Stimulated activated CD4-positive, alpha-beta T cell treated with anti-CD3 and anti-CD28 coated beads, Interleukin-1b, Interleukin-23, amount 100 ng/mL, for 24 hours (primary cell): ENCODE measurements at places on chromosomes 6 and 20.
A peak's percentile ranks its signal among the peaks of the same experiment; 100 is the strongest.

DNA sequence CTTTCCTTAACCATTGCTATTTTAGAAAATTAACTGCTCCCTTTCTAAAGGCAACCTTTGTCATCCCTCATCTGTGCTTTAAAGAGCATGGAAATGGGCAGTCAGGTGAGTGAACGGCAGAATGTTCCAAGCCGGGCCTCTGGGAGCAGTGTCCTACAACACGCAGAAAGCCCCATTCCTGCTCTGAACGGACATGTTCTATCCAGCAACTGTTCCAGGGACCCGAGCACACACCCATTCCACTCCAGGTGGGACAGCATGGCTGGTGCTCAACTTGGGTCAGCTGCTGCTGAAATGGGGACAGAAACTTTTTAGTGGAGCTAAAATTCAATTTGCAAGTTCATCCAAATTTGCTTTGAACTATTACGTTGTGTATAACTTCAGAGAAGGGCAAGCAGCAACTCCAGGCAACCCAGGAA is 26.7 kb downstream of the DIDO1 start:
- no peak for DNase-seq

- no peak for DNase-seq
Measured at GRCh38 chr6:17730078-17730704, 23.5 kb upstream of the NUP153 start.

DNA sequence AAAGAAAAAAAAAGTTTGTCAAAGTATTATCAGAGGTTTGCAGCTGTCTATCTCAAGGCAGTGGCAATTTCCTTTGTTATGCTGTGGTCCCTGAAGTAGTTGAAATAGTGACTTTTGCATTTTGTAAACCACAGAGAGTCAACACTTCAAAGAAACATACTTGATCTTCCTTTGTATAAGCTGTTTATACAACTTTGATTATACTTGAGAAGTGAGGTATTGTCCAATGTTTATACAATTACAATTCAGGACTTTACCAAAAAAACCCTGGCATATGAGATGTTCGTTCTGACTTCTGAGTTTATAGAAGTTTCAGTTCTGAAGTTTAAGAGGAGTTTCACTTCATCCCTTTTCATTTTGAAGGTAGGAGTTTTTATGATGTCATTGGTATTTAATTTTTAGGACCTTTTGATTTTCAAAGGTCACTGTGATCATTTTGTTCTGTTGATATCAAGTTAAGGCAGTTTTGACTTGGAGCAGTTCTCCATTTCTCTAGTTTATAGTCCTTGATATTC is 4.0 kb downstream of the STK4 start:
- DNase-seq, result no peak

DNA sequence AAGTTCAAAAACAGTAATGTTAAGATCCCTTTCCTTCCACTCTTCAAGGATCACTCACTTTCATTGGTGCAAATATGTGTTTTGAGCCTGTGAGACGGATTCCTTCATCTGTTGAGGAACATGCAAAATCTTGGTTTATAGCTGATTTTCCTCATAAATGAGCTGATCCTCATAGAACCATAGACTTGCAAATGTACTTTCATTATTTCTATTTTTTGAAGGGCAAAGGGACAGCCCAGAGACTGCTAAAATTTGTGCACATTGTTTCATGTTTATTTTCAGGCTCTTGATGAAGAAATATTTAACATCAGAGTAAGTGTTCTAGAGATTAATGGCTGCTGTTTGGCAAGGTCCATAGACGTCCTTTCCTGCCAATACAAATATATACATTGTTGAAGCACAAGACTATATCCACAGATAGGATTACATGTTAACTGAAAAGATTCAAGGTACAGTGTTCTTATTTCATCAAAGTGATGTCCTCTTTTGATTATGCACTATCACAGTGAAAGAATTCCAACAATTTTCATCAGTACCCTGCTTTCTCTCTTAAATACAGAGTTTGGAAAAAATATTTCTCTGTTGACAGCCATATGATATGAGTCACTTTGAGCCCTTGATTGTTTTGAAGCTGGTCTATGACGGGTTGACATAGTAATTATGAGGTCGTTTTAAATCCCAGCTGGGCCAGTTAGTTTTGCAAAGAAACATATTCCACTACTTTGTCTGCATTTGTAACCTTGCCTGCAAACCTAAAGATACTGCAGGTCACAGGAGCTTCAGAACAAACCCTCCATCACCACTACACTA is 95.7 kb downstream of the FILIP1 start:
- no peak for DNase-seq

DNA sequence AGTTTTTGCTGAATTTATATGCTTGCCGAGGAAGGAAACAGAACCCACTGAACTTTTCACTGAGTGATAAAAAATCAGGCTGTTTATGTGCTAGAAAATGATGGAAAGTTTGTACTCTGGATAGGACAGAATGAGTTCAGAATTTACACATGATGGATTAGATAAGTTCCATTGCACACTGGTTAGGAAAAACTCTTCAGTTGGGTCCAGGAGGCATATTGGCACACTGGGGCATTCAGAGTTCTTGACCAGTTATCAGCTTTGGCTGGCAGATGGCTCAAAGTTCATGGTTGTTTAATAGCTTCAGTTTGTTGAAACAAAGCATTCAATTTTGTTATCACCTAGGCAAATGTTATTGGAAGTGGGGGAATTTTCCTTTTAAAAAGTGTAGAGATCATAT is 613.3 kb upstream of the SYNCRIP start:
- DNase-seq, result no peak

GRCh38 chr20:38926934-38927616 is 858 bp downstream of the FAM83D start:
- DNase-seq, result no peak

- no peak for DNase-seq
Measured at GRCh38 chr6:170083236-170084051, 207.4 kb downstream of the DLL1 start.

- DNase-seq, result no peak
Measured at GRCh38 chr20:10603971-10604864, 69.6 kb downstream of the JAG1 start.

DNA sequence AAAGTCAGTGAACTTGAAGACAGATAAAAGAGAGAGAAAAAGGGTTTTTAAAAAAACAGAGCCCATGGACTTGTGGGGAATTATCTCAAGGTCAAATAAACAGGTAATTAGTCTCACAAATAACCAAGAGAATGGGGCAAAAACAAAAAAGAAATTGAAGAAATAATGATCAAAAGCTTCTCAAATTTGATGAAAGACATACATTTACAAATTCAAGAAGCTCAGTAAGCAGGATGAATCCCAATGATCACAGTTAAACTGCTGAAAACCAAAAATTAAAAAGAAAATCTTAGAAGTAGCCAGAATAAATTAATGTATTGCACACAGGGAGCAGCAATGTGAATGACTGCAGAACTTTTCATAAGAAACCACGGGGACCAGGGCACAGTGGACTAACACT is 112.5 kb upstream of the EMILIN3 start:
- no peak for DNase-seq

DNA sequence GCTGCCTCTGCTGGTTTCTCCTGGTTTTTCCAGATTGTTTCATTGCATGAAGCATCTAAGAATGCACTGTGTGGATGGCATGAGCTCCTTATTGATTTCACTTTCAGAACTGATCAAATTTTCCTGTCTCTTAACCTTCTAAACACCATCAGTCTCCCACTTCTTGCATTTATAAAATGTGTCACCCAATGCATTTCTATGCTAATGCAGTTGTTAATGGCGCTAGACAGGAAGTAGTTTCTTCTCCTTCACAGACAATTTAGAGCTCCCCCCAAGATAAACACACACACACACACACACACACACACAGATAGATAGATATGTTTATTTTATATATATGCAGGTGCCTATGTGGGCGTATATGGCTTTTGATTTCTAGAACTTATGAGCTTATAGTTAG is 45.6 kb upstream of the FOXA2 start:
- DNase-seq, result no peak

DNA sequence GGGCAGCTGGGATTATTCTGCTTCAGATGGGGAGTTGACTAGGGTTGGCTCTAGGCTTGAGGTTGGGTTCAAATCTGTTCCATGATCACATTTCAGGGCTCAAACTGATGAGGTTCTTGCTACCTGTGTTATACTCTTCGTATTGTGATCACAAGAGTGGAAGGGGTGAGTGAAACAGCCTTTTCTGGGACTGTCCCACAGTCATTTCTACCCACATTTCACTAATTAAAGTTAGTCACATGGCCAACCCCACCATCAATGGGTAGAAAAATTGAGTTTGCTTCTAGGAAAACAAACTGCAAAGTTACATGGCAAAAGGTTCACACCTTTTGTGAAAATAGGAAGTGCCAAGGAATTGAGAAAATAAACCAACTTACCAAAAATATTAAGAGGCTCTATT is 33.5 kb upstream of the BMP2 start:
- no peak for DNase-seq

- no peak for DNase-seq
Measured at GRCh38 chr6:110628330-110628729, 151.9 kb upstream of the SLC22A16 start.

- DNase-seq, result no peak
Measured at GRCh38 chr6:37134036-37134395, 35.9 kb upstream of the PIM1 start.

- DNase-seq, result no peak
Measured at GRCh38 chr6:168457653-168457934, 16.6 kb downstream of the SMOC2 start.

DNA sequence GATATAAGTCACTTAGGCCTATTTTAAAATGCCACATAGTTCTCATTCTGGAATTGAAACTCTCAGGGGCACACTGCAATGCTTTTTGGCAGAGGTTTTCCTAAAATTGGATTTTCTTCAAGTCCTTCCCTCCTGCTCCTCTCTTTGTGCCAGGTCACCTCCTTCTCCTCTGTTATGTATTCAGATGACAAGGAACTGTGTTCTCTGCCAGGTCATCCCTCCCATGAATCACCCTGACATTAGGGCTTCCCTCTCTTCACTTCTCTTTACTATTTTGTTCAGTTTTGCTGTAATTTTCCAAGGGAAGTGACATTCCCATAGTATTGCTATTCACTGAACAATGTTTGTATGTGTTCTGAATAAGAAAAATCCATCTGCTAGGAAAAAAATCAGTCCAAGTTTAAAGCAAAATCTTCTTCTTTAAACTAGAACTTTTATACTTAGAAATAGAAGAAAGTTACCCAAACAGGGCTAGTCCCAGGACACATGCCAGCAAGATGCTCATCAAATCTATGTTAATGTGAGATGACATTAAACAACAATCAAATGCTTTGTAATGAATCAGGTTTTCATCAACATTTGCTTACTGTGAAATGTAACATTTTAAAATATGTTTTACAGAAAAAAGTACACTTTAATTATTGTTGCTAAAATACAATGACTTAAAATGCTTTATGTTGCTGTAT is 461.1 kb downstream of the MMUT start:
- DNase-seq, result no peak

- no peak for DNase-seq
Measured at GRCh38 chr20:10670501-10671220, 3.1 kb downstream of the JAG1 start.

DNA sequence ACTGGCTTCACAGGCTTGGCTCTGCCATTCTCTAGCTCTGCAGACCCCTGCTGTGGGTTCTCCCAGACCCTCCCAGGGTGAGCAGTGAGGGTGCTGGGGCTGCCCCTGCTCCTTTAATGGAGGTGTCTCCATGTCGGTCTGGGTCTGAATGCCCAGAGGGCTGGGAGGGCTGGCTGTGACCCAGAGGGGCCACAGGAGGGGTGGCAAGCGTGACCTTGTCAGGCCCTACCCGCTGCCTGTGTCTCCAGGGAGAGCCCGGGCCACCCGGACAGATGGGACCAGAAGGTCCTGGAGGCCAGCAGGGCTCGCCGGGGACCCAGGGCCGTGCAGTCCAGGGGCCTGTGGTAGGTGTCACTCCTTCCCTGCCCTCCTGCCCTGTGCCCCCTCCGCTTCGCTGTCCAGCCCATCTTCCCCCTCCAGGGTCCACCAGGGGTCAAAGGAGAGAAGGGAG is 32.1 kb downstream of the COL20A1 start:
- no peak for DNase-seq

- no peak for DNase-seq
Measured at GRCh38 chr6:161265975-161266374, 7.9 kb downstream of the AGPAT4 start.

GRCh38 chr6:75283907-75284631 is 523 bp downstream of the TMEM30A start:
- DNase-seq, result peak; percentile 1

DNA sequence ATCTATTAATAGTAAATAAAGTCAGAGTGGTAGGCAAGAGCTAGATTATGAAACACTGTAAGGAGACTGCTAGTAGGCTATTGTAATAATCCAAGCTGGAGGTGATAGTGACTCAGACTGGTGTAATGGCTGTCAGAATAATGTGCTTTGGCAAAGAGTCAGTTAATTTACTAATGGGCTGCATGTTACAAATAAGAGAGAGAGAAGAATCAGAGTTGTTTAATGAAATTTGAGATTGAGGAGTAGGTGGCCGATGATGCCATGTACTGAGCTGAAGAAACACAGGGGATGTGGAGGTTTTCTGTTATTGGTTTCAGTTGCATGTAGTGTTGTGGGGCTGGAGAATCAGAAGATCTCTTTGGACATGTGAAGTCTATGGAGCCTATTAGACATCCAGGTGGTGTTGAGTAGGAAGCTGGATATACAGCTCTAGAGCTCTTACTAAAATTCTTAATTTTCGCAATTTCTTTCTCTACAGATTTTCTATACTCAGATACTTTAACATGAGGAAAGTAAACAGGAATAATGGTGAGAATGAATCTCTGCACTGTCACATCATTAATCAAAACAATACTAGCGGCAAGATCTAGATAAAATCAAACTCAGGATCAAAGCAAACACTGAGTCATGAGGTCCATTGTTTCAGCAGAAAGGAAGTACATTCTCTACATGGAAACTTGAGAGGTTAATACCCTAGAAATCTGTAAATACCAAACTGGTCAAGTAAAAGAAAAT is 167.7 kb downstream of the SIM1 start:
- DNase-seq, result no peak

DNA sequence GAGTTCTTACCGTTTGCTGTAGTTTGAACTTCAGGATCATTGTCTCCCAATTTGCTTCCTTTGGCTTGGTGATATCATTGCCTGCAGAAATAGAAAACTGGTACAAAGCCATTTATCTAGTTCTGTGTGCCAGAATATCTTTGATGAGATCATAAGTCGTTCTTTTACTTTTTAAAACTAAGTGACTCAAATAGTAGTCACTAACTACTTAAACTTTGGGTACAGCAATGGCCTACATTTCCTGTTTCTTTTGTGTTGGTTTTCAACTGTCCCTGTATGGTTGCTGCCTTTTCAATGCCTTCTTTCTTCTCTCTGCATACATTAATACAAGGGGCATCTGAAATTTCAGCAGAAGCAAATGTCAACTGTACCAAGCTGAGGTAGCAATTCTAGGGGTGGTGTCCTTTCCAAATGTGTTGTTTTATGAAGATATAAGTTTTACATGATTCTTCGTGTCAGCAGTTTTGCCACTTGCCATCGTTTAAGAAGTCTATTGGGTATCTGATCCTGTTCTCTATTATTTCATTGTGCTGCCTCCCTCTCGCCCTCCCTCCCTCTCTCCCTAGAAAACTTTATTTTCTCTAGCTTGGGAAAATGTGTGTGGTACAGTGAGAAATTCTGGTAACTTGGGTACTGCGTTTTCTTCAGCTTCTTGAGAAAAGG is 238.5 kb downstream of the FARS2 start:
- DNase-seq, result no peak
